ENCODE measurements at places on chromosomes 13 and 19.

DNA sequence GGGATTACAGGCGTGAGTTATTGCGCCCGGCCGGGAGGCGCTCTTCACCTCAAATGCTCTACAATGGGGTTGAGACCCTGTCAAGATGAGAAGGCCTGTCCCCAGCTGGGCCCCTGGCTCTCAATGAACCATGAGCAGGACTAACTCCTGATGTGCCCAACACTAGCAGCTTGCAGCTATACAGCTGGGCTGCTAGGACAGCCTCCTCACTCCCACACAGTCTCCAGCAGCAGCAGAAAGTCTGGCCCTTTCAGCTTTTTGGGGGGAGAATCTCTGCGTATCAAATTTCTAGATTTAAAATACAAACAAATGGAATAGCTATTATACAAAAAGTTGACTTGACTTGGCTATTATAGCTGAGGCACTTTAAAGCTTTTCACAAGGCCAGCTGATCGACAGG, 30.2 kb downstream of the TMTC4 start:
- DNase-seq = no peak

- DNase-seq = no peak
These were observed 159.5 kb upstream of the STARD13 start for GRCh38 chr13:33445024-33445423.

DNA sequence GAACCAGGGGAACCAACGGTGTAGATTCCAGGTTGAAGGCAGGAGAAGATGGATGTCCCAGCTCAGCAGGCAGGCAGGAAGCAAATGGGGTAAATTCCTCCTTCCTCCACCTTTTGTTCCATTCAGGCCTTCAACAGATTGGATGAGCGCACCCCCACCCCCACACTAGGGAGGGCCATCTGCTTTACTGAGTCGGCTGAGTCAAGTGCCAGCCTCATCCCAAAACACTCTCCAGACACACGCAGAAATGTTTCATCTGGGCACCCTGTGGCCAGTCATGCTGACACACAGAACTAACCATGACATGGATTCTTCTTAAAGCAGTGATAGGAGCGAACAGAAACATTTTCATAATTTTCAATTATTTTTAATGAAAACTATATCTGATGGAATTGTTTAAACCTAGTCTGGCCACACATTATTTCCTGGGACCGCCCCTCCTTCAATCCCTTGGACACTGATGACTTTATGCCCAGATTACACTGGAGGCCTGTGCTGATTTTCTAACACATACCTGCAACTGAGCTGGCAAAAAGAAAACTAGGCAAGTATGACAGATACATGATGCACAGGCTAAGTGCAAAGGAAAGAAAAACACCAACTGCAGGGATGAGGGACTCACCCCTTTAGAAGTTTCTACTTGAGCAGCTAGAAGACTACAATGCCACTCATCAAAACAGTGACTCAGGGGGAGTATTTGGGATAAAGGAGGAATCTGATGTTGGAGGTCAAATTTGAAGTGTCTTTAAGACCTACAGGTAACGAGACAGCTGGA, 154.2 kb downstream of the TNFRSF19 start:
- peak; percentile 84 for DNase-seq

GRCh38 chr13:94173312-94173854, 306.1 kb downstream of the DCT start:
- no peak for DNase-seq

GRCh38 chr13:100543872-100544602, 44.6 kb downstream of the GGACT start:
- DNase-seq = no peak

GRCh38 chr19:12411893-12412292, 10.8 kb upstream of the ZNF799 start:
- DNase-seq = no peak

- no peak for DNase-seq
These were observed 29.6 kb downstream of the EPN1 start for GRCh38 chr19:55704494-55705245.

- DNase-seq = peak; percentile 62
These were observed 28.2 kb downstream of the GAS6 start for GRCh38 chr13:113835461-113836270.

DNA sequence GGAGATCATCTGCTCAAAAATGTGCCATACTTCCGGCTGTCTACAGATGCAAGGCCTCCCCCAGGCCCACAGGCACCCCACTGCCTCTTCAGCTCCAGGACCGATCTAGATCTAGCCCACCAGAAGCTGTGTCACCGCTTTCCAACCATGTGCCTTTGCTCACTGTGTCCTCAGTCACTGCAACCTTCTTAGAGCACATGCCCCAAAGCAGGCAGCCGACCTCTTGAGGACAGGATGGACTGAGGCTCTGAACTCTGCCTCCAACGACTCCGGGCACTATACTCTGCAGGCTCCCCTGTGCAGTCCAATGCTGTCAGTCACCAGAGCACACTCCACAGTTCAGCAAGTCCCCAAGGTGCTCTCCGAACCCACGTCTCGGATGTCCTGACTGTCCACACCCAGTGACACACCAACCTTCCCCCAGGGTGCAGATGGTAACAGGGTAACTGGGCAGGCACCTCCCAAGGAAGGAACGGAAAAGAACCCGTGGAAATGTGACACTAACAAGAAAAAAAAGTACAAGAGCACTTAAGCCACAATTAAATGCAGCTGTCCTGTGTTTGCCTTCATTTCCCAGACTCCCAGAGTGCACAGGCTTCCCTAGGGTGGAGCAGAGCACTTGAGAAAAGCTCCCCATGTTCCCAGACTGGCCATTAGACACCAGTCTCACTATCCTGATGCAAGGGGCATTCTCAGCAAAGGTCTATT, 4.8 kb downstream of the STK24 start:
- DNase-seq = no peak

- DNase-seq = no peak
These were observed 1028.0 kb downstream of the UQCRFS1 start for GRCh38 chr19:28184997-28185396.

DNA sequence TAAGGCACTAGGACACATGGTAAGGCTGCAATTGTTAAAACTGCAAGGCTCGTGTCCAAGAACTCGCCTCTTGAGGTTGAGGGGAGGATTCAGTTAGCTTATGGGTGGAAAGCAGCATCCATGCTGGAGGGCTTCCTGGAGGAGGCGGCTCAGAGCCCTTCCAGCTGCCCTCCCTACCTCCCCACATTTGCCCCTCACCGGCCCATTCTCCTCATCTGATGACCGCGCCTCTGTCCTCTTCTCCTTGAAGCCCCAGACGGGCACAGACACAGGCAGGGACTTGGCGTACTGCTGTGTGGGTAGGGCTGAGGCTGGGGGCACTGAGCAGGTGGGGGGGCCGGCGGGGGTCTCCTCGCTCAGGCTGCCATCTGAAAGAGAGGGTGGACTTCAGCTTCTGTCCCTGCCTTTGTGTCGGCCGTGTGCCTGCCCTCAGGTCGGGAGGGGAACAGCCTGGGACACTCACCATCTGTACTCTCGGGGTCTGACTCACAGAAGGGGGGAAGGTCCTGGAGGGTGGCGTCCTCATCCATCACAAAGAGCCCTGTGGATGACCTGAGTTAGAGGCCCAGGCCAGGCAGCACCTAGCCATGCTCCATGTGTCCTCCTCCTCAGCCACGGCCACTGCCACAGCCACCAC, 4.1 kb upstream of the PNKP start:
- no peak for DNase-seq

- DNase-seq = no peak
These were observed 541.8 kb upstream of the SLC10A2 start for GRCh38 chr13:103607995-103608394.

DNA sequence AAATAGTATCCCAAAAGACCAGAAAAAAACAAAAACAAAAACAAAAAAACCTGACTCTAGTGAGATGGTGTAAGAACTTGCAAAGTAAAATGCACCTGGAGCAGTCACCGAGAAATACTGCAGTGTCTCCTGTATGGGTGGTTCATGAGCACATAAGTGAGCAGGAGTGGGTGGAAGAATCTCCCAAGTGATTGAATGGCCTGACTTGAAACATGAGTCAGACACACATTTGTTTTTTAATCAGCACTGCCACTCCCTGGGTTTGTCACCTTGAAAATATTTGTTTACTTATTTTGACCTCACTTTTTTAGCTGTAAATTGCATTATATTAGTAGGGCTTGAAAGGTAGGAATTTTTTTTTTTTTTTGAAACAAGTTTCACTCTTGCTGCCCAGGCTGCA, 2.0 kb downstream of the ZNF431 start:
- DNase-seq = no peak
